ENCODE measurements at places on chromosomes 7 and 10. TPM values are rescaled to one million over a fixed set of nuclear protein-coding genes. Genes with fewer than 3 reads are reported as not detected.

ASIC3 gene
- total RNA-seq, result 1.0 TPM

IQUB gene
- total RNA-seq, result not detected

EIF5AL1 gene
- 0.26 TPM for total RNA-seq

DYDC1 gene
- not detected for total RNA-seq

DNA sequence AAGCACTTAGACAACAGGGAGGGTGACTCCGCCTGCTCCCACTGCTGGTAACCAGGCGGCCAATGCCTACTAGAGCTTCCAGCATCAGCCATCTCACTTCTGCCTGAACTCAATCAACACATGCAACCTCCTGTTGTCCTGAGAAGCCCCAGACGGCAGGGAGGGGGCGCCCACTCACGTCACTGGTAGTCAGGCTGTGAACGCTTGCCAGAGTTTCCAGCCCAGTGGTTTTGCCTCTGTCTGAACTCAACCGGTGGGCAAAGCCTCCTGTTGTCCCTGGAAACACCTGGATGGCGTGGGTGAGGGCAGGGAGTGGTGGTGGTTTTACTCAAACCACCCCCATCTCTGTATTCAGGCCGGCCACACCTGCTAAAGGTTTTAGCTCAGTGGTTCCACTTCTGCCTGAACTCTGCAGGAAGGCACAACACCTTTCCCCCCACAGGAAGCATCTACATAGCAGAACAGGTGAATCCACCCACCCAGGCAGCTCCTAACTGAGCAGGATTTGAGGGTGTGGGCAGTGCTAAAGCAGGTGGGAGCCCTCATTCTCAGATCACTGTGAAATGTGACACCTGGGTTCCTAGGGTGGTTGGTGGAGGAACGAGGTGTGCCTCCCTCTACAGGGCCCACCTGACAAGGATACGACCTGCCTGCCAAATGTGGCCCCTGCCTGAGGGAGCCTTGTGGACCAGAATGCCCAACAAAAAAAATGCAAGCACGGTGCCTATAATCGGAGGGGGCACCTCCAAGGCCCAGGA lies 563.0 kb upstream of the SEMA3D start:
- H3K4me1 ChIP-seq, result no peaks in the 10 kb centered on the region
- no peak for DNase-seq
- no peaks in the 10 kb centered on the region for H3K27me3 ChIP-seq
- no peak overlapping the region for H3K27ac ChIP-seq
- H3K4me3 ChIP-seq, result no peak overlapping the region

DNA sequence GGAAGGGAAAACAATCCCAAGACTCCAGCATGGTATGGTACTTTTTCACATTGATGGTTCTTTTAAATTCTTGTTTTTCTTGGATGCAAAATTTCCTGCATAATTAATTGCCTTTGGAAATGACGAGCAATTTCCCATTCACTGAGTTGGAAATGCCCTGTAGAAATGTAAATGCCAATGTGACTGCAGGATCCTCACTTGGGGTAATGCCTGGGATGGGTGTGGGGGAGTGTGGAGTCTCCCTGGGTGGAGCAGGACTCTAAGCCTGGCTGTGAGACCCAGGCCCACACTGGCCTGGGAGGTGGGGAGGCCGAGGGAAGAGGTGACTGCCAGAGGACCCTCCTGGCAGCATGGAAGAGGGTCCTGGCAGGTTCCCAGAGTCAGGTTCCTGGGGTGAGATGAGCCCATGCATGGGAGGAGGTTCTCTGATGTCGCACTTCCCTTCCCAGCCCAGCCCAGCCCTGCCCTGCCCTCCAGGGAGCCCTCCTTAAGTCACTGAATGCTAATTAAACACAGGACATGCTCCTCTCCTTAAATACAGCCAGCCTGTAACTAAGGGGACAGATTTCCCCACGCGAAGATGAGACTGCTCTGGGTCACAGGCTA lies 157.9 kb downstream of the GFRA1 start:
- no peak overlapping the region for H3K4me3 ChIP-seq
- H3K27me3 ChIP-seq, result no peaks in the 10 kb centered on the region

DNA sequence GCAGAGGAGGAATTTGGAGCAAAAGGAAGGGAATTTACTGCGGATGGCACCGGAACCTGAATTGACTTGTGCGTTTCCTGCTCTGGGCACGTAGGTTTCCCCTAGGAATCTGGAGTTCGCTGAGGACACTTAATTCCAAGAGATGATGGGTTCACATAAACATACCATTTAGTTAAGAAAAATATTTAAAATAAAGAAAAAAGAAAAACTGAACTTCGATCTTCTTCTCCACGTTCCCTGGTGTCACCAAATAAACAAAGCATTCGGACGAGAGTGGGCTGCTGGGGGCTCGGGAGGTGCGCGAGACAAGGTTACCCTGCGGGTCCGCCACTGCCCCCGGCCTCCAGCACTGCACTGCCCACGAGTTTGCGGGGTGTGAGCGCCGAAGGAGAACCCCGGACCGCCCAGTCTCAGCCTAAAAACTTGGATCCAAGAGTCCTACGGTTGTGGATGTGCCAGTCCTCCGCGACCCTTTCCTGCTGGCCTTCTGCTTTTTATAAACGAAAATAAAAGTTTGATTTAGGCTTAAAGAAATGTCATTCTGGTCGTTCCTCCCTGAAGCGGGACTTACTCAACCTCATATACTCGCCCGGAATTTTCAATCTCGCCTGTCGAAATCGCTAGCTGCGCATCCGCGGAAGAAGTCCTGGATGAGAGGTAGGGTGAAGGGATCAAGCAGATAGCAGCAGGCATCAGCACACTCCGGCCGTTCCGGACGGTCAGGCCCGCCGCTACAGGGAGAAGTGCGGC lies 30.3 kb downstream of the SKIDA1 start:
- H3K27me3 ChIP-seq, result peaks cover 3% of the 10 kb centered on the region
- no peak overlapping the region for H3K27ac ChIP-seq
- DNase-seq, result no peak
- H3K4me1 ChIP-seq, result peaks cover 17% of the 10 kb centered on the region

DNA sequence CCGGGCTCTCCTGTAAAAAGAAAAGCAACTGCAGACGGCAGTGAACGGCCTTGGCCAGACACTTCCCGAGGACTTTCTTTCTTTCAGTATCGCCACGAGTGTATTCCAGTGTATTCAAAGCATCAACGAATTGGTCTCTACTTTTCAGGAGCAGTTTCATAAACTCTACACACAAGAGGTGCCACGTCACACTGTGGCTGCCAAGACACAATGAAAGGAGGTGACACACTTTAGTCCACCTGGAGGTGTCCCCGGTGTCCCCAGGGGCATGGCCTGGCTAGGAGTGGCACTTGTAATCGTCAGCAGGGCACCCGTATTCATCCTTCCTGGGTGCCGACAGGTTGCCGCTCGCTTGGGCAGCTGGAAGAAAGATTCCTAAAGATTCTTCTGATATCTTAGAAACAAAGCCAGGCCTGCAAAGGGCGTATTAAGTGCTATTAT lies 5.0 kb downstream of the TNS3 start:
- peaks cover 25% of the 10 kb centered on the region for H3K4me1 ChIP-seq
- no peak for DNase-seq
- H3K36me3 ChIP-seq, result no peaks in the 10 kb centered on the region
- peaks cover 4% of the 10 kb centered on the region for H3K27me3 ChIP-seq
- H3K27ac ChIP-seq, result no peak overlapping the region

DNA sequence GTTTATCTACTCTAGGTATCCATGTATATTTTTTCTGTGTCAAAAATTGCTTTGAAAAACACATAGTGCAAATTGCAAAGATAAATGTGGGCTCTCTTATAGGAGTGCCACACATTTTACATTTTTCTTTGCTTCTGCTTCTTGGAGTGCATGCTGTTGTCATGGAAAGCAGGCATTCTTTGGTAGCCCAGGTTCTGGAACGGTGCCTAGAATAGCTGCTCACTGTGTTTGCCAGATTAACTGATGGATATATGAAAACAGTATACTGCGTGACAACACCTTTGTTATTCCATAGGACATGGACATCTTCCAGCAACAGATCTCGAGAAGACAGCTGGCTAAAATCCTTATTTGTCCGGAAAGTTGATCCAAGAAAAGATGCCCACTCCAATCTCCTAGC lies 13.4 kb downstream of the NIPSNAP2 start:
- no peaks in the 10 kb centered on the region for H3K27me3 ChIP-seq
- no peaks in the 10 kb centered on the region for H3K4me1 ChIP-seq
- DNase-seq, result no peak
- no peak overlapping the region for H3K27ac ChIP-seq
- H3K4me3 ChIP-seq, result no peak overlapping the region
- H3K36me3 ChIP-seq, result peaks cover 15% of the 10 kb centered on the region

DNA sequence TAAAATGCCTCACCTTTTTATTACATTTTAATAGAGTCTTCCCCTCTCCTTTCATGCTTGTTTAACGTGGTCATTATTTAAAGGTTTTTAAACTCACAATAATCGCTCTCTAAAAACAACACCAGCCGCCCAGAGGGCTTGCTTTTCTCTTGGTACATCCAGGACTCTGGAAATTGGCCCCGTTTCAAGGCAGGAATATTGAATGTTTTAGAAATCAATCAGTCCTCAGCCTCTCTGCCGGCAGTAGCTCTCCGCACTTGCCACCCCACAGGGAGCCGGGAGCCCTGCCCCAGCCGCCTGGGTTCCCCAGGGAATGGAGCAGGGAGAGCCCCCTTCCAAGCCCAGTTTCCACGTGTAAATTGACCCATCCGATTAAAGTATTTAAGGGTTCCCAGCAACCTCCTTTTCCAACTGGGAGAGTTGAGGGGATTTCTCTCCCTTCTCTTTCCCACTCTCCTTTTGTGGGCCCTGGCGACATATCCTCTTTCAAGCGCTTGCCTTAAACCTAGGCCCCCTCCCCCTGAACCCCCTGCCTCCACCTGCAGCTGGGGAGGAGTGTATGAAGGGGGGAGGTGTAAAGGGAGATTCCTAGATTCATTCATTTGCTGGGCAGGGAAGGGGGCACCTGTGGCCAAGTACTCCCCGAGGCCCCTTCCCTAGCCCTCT lies 1.9 kb downstream of the FGF8 start:
- H3K36me3 ChIP-seq, result no peaks in the 10 kb centered on the region
- peaks cover 14% of the 10 kb centered on the region for H3K4me1 ChIP-seq
- H3K4me3 ChIP-seq, result no peak overlapping the region

Measured in GM12878 (cell line).